D721Med (cell line): ENCODE measurements at places on chromosomes 6 and 20.

GRCh38 chr6:111589366-111589765 lies 16.3 kb downstream of the TRAF3IP2 start:
- DNase-seq, result no peak

DNA sequence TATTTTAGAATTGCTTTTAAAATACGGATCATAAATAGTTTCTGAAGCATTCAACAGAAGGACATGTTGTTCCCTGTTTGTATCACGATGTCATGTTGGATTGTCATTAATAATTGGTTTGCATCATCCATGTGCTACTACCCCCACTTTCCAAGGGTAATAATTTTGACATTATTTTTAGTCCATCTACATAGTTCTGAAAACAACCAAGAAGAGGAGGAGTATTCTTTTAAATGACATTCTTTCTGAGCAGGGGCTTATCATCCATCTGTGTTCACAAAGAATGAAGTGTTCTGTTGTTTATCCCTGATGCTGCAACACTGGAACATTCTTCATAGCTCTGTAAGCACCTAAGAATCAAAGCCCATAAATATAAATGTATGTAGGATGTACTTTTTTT lies 151.0 kb upstream of the CITED2 start:
- no peak for DNase-seq

DNA sequence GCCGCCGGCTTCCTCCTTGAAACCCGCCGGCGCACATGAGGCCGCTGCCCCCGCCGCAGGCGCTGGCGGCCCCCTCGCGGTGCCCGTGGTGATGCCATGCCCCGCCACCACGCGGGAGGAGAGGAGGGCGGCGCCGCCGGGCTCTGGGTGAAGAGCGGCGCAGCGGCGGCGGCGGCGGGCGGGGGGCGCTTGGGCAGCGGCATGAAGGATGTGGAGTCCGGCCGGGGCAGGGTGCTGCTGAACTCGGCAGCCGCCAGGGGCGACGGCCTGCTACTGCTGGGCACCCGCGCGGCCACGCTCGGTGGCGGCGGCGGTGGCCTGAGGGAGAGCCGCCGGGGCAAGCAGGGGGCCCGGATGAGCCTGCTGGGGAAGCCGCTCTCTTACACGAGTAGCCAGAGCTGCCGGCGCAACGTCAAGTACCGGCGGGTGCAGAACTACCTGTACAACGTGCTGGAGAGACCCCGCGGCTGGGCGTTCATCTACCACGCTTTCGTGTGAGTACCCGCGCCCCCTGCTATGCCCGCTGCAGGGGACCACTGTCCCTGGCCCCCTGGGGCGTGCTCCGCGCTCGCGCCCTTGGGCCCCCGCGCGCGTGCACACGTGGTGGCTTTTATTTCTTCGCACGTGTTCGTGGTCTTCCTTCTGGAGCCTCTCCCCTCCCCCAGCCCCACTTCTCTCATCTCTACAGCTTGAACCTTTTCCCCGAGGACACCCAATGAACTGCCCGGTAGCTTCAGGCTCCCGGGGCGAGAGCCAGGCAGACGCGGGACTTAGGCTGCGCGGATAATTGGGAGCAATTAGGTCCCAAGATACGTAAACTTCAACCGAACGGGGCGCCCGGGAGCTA lies 453 bp downstream of the KCNQ5 start:
- DNase-seq, result peak; percentile 40

- no peak for DNase-seq
These were observed 101.8 kb upstream of the SGK1 start for GRCh38 chr6:134419716-134420115.

DNA sequence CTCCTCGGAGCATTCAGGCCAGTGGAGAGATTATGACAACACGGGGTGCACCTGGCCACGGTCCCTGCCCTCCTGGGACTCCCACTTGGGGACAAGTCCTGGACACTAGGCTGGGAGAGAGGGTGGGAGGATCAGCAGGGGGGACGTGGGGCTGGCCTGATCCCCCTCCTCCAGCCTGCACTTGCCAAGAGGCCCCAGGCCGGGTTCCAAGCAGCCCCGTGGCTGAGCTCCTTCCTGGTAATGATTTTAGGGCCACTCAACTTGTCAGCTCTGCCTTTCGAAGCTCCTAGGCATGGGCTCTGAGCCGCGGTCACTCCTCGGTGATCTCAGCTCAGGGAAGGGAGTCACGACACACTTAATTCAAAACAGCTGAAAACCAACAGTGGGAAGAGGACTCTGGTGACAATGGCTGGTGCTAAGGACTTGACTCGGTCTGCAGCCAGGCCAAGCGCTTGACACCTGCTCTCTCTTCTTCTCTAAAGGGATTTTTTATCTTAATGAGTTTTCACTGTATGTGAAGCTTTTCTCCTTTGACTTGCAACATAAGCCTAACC lies 161.7 kb downstream of the BMP7 start:
- DNase-seq, result no peak

- DNase-seq, result no peak
These were observed 142.4 kb upstream of the SLC24A3 start for GRCh38 chr20:19070026-19070425.

GRCh38 chr20:22577515-22578220 lies 6.7 kb downstream of the FOXA2 start:
- no peak for DNase-seq

GRCh38 chr20:20755674-20756319 lies 43.4 kb upstream of the RALGAPA2 start:
- DNase-seq, result no peak

- no peak for DNase-seq
These were observed 47.6 kb upstream of the FUCA2 start for GRCh38 chr6:143559051-143559660.

DNA sequence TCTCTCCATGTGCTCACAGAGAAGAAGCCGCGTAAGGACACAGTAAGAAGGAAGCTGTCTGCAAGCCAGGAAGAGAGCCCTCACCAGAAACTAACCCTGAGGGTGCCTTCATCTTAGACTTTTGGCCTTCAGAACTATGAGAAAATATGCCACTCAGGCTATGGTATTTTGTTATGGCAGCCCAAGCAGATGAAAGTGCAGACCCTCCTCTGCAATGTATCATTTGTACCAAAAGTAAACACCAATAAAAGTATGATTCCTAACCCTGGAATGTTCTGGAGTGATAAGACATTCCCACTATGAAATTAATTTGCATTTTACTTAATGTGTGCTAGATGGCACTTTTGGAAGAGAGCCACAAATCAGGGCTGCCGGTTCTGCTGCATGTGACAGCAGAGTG lies 594.3 kb downstream of the UTRN start:
- no peak for DNase-seq

- no peak for DNase-seq
These were observed 1.6 kb downstream of the PSMA7 start for GRCh38 chr20:62141397-62142251.

DNA sequence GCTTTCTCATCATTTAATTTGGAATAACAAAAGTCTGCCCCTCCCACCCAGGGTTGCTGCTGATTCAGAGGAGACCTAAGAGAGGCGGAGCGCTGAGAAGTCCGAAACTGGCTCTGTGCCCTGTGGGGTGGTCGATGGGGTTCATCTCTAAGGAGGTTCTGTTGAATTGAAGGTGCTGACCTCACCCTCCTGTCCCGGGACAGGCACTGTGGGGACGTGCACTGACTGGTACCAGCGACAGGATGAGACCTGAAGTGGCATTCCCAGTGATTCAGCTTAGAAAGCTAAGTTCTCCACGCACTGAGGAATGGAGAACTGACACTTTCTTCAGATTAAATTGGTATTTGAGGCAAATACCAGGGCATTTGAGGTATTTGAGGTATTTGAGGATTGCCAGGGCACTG lies 1.3 kb downstream of the GUCA1B start:
- DNase-seq, result no peak

DNA sequence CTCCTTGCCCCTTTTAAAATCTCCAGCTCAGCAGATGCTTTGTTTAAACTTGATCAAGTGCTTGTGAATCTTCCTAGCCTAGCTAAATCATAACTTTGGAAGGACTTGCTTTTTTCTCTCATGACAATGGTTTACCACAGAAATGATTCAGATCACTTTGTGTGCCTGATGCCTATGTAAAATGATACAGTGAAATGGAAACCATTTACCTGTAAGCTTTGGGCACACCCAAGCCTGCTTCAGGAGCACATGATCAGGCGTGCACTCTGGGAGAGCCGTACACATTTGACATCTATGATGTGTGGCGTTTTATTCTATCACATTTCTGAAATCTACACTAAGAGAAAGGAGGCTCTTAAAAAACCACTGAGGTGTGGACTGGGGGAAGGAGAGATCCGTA lies 41.1 kb downstream of the PTPN1 start:
- DNase-seq, result no peak

DNA sequence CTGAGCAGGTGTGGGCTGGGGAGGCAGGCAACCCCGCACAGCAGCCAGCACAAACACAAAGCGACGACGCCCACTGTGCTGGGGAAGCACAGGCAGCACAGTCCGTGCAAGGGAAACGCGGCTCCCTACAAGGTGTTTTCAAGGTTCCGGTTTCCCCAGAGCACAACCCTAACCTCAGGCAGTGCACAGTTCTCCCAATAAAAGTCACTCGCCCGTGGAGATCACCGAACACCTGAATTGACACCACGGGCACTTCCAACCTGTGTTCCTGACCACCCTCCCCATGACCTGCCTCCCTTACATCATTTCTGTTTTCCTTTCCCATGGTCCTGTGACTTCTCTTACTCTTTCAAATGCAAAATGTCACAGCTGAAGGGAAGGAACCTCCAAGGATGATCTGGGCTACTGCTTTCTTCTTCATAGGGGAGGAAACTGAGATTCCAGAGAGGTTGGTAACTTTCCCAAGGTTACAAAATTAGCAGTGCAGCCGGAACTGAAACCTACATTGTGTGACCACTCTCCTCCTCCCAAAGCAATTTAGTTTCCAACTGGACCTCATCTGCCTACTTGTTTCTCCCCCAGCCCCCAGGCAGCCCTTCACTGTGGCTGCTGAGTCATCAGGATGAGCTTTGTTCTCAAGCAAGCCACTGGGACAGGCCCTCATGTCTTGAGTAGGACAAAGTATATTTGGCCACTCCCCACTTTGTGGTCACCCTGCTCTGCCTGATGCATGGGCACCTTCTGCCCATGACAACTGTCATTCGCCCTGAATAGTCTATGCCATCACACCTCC lies 125.3 kb downstream of the ATXN1 start:
- no peak for DNase-seq

DNA sequence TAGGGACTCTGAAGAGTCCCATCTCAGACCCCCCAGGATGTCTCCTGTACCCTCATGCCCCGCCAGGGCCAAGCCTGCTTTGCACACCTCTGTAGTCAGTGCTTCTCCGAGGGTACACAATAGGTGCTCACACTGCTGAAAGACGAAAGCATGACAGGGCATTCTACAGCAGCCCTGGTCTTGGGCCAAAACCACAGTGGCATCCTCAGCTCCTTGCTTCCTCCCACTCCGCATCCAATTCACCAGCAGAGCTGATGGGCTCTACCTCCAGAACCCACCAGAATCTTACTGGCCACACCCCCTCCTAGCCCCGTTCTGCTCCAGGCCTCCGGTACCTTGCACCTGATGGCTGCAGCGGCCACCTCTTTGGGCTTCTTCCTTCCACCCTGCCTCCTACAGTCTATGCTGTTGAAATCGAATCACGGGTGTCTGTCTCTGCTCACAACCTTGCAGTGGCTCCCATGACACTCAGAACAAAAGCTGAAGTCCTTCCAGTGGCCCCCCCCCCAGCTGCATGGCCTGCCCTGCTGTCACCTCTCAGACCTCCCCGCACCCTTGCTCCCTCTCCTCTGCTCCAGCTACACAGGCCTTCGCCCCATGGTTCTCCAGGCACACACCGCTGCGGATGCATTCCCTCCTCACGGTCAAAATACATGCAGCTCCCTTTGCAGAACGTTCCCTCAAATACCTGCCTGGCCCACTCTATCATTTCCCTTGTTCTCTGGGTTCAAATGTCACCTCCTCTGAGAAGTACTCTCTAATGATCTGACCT lies 1.2 kb downstream of the ANGPT4 start:
- DNase-seq, result no peak

GRCh38 chr6:44333273-44333919 lies 9.1 kb upstream of the SPATS1 start:
- no peak for DNase-seq

GRCh38 chr6:150857062-150857944 lies 8.2 kb upstream of the MTHFD1L start:
- no peak for DNase-seq

DNA sequence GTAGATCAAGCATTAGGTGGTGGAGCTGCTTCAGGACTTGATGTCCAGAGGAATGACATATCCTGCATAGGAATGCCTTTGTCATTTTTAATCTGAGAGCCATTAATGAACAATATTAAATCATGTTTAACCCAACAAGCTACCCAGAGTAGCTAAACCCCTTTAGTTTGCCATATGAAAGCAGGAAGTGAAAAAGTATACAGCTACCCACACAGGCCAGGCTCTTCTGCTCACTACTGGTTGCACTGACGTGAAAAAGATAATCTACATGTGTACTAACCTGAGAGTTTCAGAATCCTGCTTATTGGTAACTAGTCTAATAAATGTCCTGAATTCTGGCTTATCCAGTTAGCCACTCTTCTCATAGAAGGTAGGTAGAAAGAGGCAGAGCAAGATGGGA lies 19.9 kb downstream of the GLYATL3 start:
- DNase-seq, result no peak

DNA sequence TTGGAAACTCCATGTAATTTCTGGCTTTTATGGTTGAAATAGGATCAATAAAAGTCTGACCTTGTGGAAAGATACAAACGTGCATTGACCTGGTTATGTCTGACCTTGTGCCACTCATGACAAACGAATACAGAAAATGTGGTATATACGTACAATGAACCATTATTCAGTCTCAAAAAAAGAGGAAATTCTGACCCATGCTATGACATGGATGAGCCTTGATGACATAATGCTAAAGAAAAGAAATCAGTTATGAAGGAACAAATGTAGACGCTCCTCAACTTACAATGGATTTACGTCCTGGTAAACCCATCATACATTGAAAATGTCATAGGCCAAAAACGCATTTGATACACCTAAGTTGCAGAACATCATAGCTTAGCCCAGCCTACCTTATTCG lies 309.7 kb upstream of the SULF2 start:
- no peak for DNase-seq

DNA sequence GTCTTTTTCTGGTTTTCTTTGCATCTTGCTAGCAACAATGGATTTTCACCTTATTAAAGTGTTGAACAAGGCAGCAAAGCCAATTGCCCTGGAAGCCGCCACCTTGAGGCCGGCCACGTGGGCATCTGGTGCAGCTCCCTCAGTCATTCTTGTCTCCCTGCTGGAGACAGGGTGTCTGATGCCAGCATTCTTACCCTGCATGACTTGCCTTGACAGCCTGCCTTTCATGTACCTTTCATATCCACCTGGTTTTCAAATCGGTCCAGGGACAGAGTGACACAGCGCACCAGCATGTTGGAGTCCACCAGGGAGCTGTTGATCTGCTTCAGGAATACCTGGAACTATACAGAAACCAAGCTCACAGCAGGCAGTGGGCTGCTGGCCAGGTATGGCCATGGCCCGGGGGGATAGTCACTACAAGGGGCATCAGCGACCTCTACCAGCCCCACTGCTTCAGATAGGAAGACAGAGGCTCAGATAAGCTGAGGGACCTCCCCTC lies 49.8 kb downstream of the MYH7B start:
- no peak for DNase-seq

DNA sequence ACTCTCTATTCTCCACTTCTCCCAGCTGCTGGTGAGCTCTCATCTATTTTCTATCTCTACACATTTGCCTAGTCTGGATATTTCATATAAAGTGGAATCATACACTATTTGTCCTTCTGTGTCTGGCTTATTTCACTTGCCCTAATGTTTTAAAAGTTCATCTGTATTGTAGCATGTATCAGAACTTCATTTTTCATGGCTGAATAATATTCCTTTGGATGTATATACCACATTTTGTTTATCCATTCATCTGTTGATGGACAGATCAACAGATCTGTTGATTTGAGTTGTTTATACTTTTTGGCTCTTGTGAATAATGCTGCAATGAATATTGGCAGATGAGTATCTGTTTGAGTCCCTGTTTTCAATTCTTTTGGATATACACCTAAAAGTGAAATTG lies 49.6 kb downstream of the NHLRC1 start:
- no peak for DNase-seq
